ENCODE measurements at places on chromosomes 7 and 10. TPM values are rescaled to one million over a fixed set of nuclear protein-coding genes. Genes with fewer than 3 reads are reported as not detected.

Gene LIPF
- total RNA-seq: not detected

GRCh38 chr7:140841166-140841715 lies 83.5 kb downstream of the BRAF start:
- no peaks in the 10 kb centered on the region for H3K4me1 ChIP-seq

Gene CCDC3
- 4.3 TPM for total RNA-seq

Gene CDK1
- 65.3 TPM for total RNA-seq

Gene AKR1D1
- 0.28 TPM for total RNA-seq
